ENCODE measurements at places on chromosomes 16 and 17. TPM values are rescaled to one million over a fixed set of nuclear protein-coding genes. Genes with fewer than 3 reads are reported as not detected.

DNA sequence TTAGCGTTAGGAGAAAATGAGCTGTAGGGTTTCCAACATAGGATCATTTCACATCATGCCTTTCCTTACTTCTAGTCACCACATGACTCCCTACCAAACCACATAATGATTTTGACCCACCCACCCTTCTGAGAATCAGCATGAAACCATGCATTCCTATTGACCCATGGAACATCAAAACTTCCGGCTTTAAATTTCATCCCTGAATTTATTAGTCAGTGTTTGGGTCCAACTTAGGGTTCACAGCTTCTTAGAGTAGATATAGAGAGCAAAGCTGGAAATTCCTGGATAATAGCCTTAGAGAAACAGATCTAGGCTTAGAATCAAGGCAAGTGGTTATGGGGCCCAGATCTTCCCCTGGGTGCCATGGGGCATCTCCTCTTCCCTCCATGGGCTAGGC is 162.6 kb downstream of the TOX3 start:
- H3K4me1 ChIP-seq = no peaks in the 10 kb centered on the region
- no peaks in the 10 kb centered on the region for H3K27me3 ChIP-seq
- no peak overlapping the region for H3K27ac ChIP-seq
- DNase-seq = no peak
- no peak overlapping the region for H3K4me3 ChIP-seq

DNA sequence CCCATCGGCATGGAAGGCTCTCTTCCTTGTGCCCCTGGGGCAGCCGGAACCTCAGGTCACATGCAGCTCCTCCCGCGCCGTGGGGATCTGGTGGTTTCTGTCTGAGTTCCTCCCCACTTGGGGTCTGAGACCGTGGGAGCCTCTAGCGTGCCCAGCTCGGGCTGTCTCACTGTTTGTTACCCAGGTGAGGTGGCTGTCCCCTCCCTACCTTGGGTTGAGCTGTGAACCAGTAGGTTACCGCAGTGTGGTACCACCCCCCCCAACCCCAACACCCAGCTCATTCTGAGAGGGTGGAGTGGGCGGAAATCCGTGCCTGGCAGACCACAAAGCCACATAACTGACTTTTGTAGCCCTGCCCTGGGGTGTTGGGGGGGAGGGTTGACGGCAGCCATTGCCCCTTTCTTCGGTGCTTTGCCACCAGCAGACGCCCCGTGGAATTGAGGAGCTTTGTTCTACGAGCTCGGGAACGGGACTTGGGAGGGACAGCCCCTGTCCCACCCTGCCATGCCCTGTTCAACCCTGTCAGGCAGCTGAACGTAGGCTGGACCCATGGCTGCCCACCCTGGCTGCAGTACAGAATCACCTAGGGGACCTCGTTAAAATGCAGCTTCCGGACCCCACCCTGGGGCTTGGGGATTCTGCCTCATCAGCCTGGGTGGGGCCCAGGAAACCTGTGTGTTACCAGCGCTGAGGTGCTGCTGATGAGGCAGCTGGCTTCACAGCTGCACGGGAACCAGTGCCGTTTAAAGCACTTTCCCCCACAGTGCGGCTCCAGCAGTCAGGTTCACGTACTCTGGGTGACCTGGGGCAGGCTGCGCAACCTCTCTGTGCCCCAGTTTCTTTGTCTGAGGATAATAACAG is 18.5 kb downstream of the RAP1GAP2 start:
- DNase-seq = no peak
- H3K36me3 ChIP-seq = peaks cover 6% of the 10 kb centered on the region
- H3K4me3 ChIP-seq = peak overlapping the region; percentile 77
- peaks cover 50% of the 10 kb centered on the region for H3K4me1 ChIP-seq

GRCh38 chr16:6193718-6194117 is 1096.1 kb upstream of the EEF2KMT start:
- no peak overlapping the region for H3K4me3 ChIP-seq
- no peak for DNase-seq
- H3K36me3 ChIP-seq = no peaks in the 10 kb centered on the region
- no peaks in the 10 kb centered on the region for H3K4me1 ChIP-seq
- H3K27me3 ChIP-seq = no peaks in the 10 kb centered on the region
- H3K27ac ChIP-seq = no peak overlapping the region

PRSS33 gene
- polyA plus RNA-seq = not detected

Measured in CD14-positive monocyte (primary cell).